Stimulated activated CD8-positive, alpha-beta memory T cell treated with anti-CD3 and anti-CD28 coated beads, Interleukin-4, amount 100 ng/mL, for 48 hours (primary cell): ENCODE measurements at places on chromosomes 5 and 9.

DNA sequence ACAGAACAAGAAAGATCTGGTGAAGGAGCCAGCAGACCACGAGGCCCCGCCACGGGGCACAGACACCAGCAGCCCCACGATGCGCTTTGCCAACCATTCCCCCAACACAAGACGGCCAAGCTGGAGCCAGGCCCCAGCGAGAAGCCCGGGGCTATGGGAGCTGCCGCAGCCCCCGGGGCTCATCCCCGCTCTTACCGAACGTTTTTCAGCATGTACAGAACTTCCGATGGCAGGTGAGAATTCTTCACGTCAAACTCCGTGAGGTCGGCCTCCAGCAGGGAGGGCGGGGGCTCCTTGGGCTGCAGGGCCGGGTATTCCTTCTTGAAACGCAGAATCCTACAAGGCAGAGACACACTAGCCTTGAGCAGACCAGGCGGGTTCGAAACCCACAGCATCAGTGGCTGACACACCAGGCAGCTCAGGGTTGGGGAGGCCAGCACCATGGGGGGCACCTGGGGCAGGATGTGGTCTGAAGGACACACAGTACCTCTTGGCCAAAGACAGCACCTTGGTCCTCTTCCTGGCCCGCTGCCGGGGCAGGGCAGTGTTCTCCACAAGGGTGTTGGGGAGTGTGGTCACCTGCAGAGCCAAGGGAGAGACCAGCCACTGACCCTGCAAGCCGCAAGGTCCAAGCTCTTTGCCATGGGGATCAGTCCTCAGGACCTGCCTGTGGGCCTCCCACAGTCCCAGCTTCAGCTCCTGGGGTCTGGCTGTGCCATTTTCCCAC, 6.8 kb downstream of the PNPLA7 start:
- DNase-seq, result no peak

DNA sequence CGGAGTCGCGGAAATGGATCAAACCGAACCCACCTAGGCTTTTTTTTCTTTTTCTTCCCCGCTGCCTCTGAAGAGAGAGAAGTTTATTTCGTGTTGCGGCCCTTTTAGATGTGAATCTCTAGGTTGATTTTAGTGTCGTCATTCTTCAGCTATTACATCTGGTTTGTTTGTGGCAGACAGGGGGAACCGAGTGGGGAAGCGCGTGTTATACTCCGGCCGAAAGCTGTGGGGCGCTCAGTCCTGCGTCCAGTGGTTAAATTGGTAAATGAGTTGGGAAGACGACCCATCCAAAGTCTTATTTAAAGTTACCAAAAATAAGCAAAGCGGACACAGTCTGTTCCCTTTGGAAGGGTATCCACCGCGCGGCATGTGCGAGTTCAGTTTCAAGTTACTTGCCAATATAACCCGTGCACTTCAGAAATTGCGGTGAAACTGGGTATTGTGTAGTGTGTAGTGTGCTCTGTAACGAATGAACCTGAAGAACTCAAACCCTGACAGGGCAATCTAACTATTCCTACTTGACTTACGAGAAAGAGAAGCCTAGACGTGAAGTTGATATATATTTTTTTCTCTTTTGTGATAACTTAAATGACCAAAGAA, 1.3 kb downstream of the MAN2A1 start:
- DNase-seq, result peak; percentile 60

DNA sequence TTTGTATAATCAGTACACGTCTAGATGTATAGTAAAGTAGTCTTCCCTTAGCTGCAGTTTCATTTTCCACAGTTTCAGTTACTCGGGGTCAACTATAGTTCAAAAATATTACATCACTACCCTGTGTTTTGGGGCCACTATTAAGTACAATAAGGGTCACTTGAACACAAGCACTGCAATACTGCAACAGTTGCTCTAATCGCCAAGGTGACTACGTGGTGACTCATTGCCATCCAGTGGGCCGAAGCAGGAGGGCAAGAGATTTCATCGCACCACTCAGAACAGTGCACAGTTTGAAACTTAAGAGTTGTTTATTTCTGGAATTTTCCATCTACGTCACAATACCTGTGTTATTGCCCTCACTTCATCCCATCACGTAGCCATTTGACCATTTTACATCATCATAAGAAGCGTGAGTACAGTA, at the start of gene ARL14EPL:
ARL14EPL (plus strand) TSS at position 379 of the 424 bp plus-strand sequence. CDS start 18,994 bp downstream, outside the sequence.
- DNase-seq, result peak; percentile 25

GRCh38 chr5:142807372-142807911, 37.3 kb downstream of the ARHGAP26 start:
- no peak for DNase-seq

DNA sequence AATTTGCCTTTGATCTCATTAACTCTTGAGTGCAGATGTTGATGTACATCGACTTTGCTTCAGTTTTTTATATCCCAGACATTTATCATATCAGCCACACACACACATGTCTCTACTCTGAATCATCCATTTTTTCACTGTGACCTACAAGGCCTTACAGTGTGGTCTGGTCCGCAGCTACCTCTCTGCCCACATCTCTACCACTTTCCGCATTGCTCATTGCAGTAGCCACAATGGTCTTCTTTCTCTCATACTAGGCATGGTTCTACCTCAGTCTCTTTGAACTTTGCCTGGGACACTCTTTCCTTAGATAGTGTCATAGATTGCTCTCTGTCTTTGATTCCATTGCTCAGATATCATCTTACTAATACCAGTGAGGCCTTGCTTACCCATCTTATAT, 87.9 kb upstream of the FSD1L start:
- DNase-seq, result peak; percentile 81

DNA sequence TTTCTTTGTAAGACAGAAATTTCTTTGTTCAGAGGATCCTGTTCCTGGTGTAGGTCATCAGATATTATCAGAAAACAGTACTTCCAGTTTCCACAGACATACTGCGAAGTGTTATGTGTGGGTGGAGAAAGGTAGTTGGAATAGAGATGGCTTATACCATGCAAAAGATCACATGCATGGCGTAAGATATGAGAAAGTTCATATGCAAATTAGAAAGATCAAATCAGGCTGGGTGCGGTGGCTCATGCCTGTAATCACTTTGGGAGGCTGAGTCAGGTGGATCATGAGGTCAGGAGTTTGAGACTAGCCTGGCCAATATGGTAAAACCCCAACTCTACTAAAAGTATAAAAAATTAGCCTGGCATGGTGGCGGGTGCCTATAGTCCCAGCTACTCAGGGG, 65.2 kb upstream of the GLIS3 start:
- DNase-seq, result no peak

DNA sequence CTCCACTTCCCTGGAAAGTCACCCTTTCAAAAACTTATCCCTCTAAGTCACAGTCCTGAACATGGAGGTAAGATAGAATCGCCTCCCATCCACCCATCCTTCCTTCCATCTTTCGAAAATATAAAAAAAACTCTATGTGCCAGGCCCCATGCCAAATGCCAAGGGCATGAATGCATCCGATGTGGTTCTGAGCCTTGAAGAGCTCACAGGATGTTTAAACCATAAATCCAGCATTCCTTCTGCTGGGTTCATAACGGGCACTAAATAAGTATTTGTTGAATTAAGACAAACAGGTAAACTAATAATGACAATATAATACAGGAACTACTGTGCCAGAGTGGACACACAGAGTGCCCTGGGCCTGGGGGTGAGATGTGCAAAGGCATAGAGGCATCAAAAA, 147.3 kb downstream of the TTLL11 start:
- no peak for DNase-seq

- peak; percentile 10 for DNase-seq
Measured at GRCh38 chr5:135214897-135215616, 181.0 kb upstream of the PITX1 start.
